ENCODE measurements at places on chromosomes 5 and 9. TPM values are rescaled to one million over a fixed set of nuclear protein-coding genes. Genes with fewer than 3 reads are reported as not detected.

The NTRK2 gene
- total RNA-seq = 0.34 TPM

The S100Z gene
- 1.7 TPM for total RNA-seq

The BARHL1 gene
- total RNA-seq = not detected

The TEX48 gene
- not detected for total RNA-seq

The ECM2 gene
- not detected for total RNA-seq

The CATSPER3 gene
- total RNA-seq = 0.95 TPM

The REEP2 gene
- 2.6 TPM for total RNA-seq

The NR4A3 gene
- 2.3 TPM for total RNA-seq

The FAF2 gene
- 42.5 TPM for total RNA-seq

Measured in T-helper 2 cell treated with Interferon-gamma antibody and Interleukin-4, amounts not matched to agents 100 ng/mL and 5 ng/mL, for 36 hours (primary cell).